ENCODE measurements at places on chromosomes 2 and 18.

GRCh38 chr2:209526561-209526960 is 102.7 kb downstream of the MAP2 start:
- DNase-seq: peak; percentile 75

DNA sequence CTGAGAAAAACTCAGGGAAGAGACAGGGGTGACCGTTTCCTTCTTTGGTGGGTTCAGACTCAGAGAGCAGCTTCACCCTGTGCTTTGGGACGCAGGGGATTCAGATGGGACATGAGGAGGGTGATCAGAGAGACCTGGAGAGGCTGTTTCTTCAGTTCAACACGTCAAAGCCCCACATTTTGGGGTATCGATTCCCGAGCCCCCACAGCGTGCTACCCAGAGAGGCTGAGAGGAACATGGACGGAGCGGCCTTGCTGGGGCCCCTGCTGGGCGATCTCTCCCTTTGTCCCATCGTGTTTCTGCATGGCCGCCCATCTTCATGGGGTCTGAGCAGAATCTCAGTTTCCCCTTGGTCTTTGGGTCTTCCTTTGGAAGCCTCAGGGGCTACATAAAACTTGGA is 38.2 kb upstream of the PXDN start:
- no peak for DNase-seq

- peak; percentile 37 for DNase-seq
Measured at GRCh38 chr18:21599585-21600525, 649 bp downstream of the ESCO1 start.

- no peak for DNase-seq
Measured at GRCh38 chr2:47035615-47036488, 119.3 kb downstream of the STPG4 start.

DNA sequence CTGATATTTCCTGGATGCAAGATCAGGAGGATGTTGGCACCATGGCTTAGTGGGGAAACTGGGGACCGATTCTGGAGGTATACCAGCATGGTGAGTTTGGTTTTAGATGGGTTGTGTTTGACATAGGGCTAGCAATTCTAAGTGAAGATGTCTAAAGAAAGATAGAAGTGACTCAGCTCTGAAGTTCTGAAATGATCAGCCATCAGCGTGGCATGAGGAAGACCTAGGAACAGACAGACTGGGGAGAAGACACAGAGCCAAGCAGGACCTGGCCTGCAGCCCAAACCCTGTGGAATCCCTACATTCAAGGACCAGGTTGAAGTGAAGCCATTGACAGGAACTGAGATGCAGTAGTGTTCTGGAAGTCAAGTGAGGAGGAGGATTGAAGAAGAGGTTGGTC is 39.8 kb downstream of the HRH4 start:
- DNase-seq: no peak

DNA sequence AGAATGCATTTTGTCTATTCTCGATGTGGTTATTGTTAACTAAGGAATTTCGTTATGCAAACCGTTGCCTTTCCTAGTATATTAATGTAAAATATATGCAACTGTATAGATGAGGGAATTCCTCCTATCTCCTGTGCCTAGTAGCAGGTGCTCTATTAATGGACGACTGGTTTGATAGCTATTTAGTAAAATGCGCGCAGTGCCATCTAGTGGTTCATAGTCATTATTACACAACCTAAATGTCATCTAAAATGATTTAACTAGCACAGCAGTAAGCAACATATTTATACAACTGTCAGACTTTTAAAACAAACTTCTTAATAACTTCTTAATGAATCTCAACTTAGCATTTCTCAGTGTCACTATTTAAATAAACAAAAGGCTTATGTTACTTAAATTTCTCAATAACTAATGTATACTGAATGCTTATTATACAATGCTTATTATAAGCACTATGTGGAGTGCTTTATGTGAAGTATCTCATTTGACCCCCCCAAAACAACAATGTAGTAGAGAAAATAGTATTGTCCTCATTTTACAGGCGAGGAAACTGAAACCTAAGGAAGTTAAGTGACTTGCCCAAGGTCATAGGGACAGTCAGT is 77.9 kb downstream of the DTNA start:
- DNase-seq: peak; percentile 62

DNA sequence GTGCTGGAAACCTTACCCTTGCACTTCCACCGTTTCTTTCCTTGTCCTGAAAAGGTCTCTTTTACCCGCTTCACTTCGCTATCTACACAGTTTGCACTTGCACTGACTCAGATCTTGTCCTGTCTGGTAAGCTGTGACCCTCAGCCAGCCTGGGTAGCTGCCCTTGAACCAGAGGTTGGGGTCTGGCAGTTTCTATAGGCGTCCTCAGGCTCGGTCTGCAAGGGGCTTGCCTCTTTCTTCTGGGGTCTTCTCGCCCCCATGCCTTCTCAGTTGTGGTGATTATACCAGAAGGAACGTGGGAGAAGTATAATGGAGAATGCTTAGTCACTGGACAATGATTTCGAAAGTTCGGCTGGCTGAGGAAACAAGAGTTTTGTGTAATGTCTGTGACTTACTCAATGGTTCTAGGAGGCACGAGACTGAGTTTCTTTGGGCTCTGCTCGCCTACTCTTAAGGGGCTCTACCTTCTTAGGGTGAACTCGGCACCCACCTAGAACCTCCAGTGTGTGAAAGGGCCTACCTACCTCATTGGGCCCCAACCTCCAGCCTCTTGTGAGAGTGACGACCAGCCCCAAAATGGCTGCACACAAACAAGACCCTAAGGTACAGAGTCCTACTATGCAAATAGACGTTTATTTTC is 6.9 kb upstream of the STAT1 start:
- peak; percentile 96 for DNase-seq

DNA sequence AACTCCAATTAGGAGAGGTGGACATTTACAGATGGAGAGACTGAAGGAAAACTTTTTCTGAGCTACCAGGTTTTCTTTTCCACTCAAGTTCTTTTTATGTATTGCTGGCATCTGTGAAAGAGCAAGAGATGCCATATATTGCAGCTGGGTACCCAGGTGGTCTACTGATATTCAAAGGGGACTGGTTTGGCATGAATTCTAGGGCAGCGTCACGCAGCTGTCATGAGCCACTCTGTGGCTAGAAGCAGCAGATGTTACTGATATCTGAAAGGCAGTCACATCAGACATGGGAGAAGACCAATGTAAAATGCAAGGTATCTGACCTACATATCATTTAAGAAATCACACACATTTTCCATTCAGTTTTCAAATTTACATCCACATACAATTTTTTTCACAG is 408.8 kb downstream of the GALNT13 start:
- DNase-seq: no peak

DNA sequence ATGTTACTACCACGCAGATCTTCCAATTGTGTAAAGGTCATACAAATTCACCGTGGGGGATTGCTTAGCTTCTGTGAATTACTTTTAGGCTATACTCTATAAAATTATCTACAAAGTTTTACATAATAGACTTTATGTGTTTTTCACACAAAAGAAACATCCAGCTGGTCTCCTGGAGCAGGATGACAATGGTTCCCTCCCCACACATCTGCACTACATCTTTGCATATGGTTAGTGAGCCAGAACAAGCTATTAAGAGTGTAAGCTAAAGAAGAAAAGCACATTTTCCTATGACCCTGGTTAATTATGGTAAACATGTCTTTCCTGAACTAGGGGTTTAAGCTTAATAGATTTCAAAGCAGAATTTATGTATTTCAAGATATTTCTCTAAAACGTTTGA is 295.1 kb downstream of the ASXL3 start:
- no peak for DNase-seq

GRCh38 chr2:62627667-62628066 is 77.8 kb upstream of the EHBP1 start:
- no peak for DNase-seq

- no peak for DNase-seq
Measured at GRCh38 chr2:11430729-11431128, 35.2 kb downstream of the E2F6 start.

- no peak for DNase-seq
Measured at GRCh38 chr2:119772128-119772527, 12.4 kb downstream of the PTPN4 start.

GRCh38 chr2:58449286-58450010 is 208.3 kb upstream of the FANCL start:
- peak; percentile 86 for DNase-seq

DNA sequence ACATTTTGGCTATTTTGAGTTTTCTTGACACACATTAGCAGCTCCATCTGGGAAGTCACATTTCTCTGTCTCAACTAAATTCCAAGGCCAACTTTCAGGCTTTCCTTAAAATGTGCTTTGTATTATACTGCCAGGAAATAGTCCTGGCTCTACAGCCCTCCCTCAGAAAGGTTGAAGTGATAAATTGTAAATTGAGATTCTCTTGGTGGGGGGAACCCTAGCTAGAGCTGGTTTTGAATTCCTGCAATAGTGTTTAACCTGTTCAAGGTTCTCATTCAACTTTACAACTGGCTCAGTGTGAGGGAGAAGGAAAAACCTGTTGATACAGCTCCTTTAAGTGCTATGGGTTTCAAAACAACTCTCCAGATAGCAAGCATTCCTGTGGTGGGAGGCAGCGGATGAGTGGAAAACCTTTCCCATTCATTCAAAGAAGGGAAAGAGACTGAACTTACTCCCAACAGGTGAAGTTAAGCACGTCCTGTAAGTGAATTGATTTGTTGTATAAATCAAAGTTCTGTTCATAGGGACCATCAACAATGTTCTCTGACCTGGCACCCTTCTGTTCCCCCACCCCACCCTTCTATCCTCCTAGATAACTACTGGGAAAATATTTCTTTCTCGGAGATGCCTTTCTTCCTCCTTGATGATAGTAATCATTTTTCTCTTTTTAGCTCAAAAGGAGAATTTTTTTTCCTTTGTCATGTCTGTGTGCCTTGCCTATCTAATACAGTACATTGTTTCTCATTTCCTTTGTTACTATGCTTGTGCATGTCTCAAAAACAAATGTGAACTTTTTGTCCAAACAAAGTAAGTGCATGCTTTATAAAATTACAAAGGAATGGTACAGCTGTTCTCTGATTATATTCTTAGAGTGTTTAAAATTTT is 44.2 kb upstream of the SLC39A10 start:
- DNase-seq: no peak

- no peak for DNase-seq
Measured at GRCh38 chr18:48547531-48547981, 8.7 kb downstream of the CTIF start.

DNA sequence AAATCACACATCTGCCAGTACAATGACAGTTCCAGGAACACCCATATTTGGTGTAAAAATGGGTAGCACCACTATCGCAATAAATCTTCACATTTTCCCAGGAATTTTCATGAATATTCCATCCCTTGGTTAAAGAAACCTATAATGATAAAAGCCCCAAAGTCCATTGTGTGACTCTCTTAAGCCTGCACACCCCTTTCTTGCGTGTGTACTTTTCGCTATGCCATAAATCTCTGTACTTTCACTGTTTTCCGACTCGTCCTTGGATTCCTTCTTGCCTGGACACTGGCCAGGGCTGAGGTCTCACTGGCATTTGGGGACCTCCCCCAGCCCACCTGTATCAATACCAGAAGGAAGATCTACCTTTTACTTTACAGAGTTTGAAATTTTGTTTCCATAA is 172.3 kb downstream of the RNF152 start:
- DNase-seq: no peak

GRCh38 chr2:233199870-233200269 is 51.6 kb upstream of the ATG16L1 start:
- DNase-seq: peak; percentile 74

GRCh38 chr2:205613970-205614559 is 68.2 kb upstream of the NRP2 start:
- DNase-seq: no peak

GRCh38 chr2:179898873-179899272 is 37.5 kb upstream of the ZNF385B start:
- no peak for DNase-seq

DNA sequence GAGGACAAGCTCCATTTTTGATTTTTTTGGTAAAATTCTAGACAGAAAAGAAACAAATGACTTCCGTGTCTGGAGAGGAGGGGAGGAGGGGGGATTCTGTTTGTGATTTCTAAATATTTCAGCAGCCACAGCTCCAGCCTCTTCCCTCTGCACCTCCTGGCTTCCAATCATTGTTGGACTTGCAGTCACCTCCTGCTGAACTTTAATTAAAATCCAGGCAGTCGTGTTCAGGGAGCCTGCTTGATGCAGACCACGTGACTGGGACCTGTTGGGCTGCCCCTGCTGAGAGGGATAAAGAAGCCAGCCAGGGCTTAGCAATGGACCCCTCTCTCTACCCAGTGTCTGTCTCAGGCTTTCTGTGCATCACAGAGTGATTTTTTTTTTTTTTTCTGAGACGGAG is 115.1 kb downstream of the SH3BP4 start:
- DNase-seq: no peak

DNA sequence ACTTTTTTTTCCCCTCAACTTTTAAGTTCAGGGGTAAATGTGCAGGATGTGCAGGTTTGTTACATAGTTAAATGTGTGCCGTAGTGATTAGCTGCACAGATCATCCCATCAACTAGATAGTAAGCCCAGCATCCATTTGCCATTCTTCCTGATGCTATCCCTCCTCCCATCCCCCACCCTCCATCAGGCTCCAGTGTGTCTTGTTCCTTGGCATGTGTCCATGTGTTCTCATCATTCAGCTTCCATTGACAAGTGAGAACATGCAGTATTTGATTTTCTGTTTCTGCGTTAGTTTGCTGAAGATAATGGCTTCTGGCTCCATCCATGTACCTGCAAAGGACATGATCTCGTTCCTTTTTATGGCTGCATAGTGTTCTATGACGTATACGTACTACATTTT is 47.2 kb upstream of the STON1 start:
- no peak for DNase-seq

DNA sequence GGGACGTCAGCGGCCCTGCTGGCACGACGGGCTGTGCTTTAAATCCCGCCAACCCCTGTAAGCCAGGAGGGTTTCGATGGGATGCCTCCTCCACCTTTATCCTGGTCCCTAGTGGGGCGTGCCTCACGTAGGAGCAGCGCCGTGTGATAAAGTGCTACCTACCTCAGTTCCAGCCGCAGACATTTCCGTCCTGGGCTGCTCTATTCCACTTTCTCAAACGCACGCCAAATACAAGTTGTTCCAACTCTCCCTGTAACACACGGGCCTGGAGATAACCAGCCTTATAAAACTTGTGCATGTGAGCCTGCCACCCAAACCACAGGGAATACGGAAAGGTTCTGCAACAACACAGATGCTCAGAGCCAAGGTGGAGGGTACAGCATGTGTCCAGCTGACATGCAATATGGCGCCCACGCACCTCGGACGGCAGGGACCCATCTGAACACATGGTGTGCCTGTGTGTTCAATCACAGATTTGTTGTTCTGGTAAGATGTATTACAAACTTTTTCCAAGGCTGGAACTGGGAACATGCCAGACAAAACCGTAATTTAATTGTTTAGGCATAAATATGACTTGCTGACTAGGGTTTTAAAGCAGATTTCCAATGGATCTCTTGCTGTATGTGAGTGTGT is 47.7 kb downstream of the ZNF516 start:
- DNase-seq: no peak

- DNase-seq: no peak
Measured at GRCh38 chr2:80894486-80894885, 589.9 kb upstream of the LRRTM1 start.

GRCh38 chr18:62282188-62282629 is 42.9 kb upstream of the TNFRSF11A start:
- DNase-seq: no peak

All from inflammatory macrophage treated with lipopolysaccharide for 4 hours (primary cell).